ENCODE measurements at places on chromosomes 2 and 18.
A peak's percentile ranks its signal among the peaks of the same experiment; 100 is the strongest.

DNA sequence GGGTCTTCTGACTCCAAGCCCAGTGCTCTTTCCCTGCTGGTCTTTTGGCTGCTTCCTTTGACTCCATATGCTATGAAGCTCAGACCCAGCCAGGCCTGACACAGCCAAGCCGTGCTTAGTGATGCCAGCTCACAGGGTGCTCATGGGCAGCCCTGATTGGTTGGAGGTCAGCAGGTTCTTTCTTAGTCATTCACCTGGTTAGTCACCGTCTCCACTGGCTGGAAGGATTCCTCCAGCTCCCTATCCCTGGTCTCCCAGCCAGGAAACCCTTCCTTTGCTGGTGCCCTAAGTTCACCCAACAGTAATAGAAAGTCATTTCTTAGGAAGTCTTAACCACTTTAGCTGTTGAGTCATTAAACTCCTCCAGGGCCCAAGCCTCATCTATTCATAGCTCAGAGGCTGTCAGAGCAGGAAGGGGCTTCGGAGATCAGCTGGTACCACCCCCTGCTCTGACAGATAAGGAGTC lies 3.9 kb downstream of the KCNK3 start:
- peak; percentile 49 for DNase-seq

DNA sequence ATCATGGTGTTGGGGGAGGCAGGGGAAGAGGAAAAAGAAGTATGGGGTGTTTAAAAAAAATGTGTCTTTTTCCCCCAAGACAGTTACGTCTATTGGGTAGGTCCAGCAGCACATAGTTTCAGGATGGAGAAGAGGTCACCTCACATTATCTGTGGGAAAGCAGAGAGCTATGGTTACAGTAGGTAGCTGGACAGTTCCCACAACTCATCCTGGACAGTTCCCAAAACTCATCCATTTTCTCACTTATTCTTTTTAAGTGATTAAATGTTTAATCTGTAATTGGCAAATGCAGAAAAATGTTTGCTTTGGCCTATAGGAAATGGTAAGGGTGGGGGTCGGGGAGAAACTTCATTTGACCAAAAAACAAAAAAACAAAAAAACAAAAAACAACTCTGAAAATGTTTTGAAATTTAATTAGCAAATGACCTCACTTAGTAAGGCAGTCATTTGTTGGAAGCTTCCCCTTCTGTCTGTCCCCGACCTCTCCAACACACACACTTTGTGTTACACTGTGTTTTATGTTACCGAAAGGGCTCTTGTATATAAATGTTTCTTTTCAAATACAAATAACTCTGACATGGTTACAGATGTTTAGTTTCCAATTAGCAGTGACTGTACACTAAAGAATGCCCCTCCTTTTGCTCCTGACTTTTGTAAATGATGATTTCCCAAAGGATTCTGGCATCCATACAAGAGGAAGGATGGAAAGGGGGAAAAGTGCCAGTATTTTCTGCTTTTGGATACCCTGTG lies 173.3 kb upstream of the ZFP36L2 start:
- no peak for DNase-seq

GRCh38 chr2:232516551-232516950 lies 3.6 kb upstream of the PRSS56 start:
- DNase-seq = no peak

- no peak for DNase-seq
Observed at GRCh38 chr2:99948010-99948409, 194.4 kb downstream of the AFF3 start.

GRCh38 chr18:6205706-6206105 lies 209.0 kb downstream of the L3MBTL4 start:
- no peak for DNase-seq

DNA sequence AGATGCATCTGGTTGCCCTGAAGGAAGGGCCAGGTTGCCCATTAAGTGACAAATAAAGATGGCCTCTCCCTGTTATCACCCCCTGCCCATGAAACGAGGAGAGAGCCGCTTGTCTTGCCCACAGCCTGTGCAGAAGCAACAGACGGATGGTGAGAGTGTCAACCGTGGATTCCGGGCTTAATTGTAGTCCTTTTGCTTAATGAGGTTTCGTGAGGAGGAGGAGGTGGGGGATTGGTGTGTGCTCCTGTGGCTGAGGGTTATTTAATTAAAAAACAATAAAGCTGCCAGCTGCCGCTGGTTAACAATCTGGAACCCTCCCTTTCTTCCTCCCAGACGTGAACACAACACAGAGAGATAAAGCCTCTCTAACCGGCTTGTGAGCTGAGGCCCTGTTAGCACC lies 188.0 kb upstream of the PARD3B start:
- no peak for DNase-seq

All from iPS-NIHi11 (cell line).